ENCODE measurements at places on chromosomes 4 and X. TPM values are rescaled to one million over a fixed set of nuclear protein-coding genes. Genes with fewer than 3 reads are reported as not detected.

AIFM1 gene
- total RNA-seq, result 83.4 TPM

MAGEA8 gene
- total RNA-seq, result not detected

DNA sequence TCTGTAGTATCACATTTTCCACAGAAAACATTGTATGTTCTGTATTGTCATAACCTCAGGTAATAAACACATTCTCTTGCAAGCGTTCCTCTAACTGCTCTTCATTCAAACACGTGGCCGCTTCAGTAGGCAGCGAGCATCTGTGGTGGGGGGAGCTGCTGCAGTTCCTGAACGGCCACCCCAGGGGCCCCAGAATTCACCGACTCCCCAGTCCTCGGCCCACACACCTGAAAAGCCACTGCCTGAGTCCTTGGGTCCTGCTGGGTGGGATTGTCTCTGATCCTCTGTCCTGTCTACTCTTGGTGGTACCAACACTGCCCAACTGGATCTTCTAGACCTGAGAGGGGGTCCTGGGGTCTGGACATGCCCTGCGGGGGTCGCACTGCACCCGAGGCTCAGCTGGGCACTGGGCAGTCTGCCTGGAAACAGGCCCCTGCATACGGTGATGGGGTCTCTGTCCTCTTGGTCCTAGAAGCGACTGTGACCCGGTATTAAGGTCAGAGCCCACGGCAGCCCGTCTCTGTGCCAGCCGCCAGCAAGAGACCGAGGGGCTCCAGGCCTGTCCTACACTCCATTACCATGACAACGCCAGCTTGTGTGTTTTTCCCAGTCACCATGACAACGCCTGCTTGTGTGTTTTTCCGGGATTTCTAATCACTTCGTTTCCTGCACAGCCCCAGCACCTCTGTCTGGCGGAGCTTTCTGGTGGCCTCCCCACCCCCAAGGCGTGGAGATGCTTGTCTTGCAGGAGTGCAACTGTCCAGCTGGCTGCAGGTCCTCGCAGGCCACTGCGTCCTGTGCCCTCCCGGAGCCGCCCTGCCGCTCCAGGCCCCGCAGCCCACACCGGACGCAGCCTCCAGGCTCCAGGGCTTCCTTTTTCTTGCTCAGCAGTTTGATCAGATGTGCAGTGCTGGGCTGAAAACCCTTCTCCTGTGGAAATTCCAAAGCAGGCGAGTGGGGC lies 16.0 kb downstream of the CTBP1 start:
- peak; percentile 90 for DNase-seq

APOO gene
- total RNA-seq, result 65.7 TPM

Data from right cardiac atrium (tissue), 5 donors.